ENCODE measurements at places on chromosomes 16 and 17.

- no peak for DNase-seq
These were observed 3.6 kb downstream of the CHD9 start for GRCh38 chr16:53058441-53058840.

- DNase-seq: no peak
These were observed 10.8 kb downstream of the C16orf90 start for GRCh38 chr16:3484318-3485096.

DNA sequence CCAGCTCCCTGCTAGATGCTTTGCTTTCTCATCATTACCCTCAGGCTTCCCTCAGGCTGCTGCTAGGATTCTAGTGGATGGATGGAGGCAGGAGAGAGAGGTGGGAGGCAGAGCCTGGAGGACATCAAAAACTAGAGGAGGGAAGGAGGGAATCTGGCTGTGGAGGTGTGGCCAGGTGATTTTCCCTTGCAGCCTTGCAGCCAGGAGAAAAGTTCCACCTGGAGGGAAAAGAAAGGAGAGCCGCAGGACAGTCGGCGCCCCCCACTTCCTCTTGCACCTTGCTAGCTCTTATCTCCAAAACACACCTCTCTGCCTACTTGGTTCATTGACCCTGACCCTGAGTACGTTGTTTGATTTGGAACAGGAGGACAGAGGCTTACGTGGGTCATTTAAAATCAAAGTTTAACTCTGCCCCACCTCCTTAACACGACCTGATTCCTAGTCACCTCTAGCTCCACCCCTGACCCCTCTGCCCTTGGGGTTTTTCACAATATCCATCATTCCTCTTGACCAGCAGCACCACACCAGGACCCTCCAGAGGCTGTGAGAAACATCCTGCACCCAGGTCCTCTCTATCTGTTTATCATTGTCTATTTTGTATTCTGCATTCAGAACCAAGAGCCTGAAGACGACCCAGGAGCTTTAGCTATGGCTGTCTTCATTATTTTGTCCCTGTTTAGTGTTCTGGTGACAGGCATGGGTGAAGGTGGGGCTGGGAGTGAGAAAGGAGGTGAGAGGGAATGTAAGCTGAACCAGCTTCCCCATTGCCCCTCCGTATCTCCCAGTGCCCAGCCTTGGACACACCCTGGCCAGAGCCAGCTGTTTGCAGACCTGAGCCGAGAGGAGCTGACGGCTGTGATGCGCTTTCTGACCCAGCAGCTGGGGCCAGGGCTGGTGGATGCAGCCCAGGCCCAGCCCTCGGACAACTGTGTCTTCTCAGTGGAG lies 15.9 kb downstream of the AOC3 start:
- no peak for DNase-seq

- no peak for DNase-seq
These were observed 45.8 kb upstream of the ATF7IP2 start for GRCh38 chr16:10339777-10340732.

DNA sequence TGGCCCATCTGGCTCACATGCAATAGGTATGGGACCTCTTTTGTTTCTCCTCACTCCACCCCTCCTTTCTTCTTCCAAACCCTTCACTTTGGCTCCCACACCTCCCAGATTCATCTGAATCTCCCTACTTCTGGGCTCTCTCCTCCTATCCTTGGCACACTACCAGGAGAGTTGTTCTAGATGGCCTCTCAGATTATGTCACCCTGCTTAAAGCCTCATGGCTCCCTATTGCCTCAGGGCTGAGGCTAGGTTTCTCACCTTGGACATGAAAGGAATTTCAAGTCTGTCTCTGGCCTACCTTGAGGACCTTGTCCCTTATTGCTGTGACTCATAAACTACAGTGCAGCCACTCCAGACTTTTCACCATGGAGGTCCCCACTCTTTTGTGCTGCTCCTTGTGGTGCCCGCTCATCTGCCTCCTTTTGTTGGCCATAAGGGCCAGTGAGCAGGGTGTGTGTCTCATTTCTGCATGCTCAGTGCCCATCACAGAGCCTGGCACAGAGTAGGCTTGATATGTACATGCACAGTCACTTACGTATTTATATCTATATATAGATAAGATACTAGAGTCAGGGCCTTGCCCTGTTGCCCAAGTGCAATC lies 1.0 kb upstream of the MFAP4 start:
- no peak for DNase-seq

DNA sequence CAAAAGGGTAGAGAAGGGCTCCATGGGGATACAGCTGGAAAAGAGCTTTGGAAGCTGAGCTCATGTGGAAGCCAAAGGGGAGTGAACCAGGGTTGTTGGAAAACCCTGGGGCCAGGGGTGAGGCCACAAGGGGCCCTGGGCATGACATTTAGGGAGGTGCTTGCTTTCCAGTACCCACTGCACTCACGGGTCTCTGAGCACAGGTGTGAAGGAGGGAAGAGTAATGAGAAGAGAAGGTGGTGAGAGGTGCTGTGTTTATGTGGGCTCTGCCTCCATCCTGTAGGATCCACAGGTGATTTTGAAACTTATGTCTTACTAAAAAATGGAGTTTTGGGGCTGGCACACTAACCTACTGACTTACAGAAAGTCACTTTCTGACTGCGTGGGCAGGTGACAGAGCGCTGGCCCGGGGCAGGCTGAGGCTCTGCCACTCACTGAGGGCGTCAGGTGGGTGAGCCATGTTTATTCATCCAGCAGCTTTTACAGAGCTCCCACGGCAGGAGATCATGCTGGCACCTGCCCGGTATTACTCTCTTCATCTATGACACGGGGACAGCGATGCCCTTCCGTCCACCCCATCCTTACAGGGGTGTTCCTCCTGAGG lies 18.9 kb downstream of the KSR1 start:
- DNase-seq: no peak

- no peak for DNase-seq
These were observed 28.7 kb downstream of the MRM1 start for GRCh38 chr17:36629970-36630502.

- DNase-seq: no peak
These were observed 44.9 kb upstream of the POLR3E start for GRCh38 chr16:22252317-22252716.

GRCh38 chr17:3695129-3695722 lies 729 bp downstream of the P2RX5 start:
- DNase-seq: no peak

DNA sequence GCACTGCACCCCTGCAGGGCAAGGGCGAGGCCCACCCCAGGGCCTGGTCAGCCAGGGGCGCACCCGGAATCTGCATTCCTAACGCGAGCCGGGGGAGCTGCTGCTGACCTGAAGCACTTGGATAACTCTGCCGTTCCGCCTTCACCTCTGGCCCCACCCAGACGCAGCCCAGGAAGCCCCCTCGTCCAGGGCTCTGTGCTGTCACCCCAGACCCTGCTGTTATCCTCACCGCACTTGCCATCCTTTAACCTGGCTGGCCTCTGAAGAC lies 13.3 kb upstream of the PABPN1L start:
- no peak for DNase-seq

DNA sequence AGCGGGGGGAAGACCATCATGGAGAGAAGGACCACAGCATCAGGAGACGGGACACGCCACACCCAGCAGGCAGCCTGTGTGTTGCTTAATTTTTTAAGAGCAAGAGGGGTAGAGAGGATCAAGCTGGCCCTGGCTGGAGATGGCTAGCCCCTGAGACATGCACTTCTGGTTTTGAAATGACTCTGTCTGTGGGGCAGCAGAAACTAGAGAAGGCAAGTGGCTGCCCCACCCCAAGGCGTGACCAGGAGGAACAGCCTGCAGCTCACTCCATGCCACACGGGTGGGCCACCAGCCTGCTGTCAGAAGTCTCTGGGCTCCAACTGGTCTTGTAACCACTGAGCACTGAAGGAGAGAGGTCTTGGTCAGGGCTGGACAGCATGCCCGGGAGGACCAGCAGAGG lies 75.5 kb downstream of the SOCS1 start:
- no peak for DNase-seq

DNA sequence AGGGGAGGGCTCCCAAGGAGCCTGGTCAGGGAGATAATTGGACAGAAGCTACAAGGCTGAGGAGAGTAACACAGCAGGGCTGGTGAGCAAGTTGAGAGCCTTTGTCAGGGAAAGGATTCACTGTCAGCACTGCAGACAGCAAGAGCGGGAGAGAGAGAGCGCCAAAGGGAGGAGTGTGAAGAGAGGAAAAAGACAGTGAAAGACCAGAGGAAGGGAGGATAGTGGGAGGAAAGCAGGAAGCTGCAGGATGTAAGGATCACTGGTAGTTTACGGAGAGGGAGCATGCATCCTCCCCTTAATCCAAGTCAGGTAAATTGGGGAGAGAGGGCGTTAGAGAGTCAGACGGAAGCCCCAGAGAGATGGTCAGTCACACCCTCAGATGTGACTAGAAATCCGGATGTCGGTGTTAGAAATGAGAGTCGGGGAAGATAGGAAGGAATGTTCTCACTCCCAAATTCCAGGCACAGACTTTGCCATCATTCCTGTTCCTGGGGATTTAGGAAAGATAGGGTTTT lies 13.8 kb upstream of the SPOP start:
- DNase-seq: no peak

DNA sequence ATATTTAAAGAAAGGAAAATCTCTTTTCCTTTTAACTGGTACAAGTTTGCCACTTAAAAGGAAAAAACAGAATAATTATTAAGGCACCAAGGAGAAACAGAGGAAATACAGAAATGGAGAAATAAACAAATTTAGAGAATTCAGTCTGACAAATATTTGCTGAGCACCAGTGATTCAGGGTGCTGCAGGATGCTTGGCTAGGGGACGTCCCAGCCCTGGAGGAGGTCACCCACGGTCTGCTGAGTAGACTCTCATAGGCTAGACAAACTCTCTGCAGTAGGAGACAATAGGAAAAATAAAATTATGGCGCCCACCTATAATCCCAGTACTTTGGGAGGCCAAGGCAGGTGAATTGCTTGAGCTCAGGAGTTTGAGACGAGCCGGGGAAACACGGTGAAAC lies 15.9 kb downstream of the C1QTNF1 start:
- no peak for DNase-seq

DNA sequence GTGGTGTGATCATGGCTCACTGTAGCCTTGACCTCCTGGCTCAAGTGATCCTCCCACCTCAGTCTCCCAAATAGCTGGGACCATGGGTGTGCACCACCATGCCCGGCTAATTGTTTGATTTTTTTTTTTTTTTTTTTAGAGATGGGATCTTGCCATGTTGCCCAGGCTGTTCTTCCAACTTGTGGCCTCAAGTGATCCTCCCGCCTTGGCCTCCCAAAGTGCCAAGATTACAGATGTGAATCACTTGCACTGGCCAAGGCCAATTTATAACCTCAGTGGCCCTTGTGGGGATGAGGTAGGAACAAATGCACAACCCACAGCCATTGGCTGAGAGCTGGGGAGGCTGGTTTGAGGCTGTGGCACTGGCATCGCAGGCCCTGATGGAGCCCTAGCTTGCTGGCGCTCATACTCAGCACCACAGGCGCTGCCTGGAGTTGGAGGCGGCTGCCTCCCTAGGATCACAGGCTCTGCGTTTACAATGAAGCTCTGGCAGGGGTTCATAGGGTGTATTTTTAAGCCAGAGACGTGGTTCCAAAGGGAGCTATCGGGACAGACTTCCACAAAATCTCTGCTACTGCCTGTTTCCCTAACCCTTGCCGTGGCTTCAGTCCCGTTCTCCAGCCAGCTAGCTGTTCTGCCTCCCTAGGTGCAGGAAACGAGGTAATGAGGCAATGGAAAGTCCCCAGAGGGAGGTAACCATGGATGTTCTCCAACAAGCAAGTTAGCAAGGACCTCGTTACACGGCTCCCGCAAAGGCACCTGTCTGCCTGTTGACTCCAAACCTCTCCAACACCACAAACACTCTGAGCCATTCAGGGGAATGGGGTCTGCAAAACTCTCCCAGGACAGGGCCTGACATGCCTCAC lies 2.9 kb downstream of the ABCA3 start:
- no peak for DNase-seq

DNA sequence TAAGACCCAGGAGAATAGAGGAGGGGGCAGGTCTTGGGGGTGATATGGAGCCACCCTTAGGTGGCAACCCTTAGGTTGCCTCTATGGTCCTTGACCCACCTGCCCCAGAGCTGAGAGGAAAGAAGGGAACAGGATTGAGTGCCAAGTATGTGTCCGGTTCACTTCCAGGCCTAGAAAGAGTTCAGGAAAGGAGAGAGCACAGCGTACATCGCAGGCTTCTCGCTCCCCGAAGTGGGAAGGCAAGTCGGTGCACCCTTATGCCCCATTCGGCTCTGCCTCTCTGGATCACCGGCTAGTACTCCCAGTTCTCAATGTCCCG lies 631 bp downstream of the SP6 start:
- DNase-seq: no peak

DNA sequence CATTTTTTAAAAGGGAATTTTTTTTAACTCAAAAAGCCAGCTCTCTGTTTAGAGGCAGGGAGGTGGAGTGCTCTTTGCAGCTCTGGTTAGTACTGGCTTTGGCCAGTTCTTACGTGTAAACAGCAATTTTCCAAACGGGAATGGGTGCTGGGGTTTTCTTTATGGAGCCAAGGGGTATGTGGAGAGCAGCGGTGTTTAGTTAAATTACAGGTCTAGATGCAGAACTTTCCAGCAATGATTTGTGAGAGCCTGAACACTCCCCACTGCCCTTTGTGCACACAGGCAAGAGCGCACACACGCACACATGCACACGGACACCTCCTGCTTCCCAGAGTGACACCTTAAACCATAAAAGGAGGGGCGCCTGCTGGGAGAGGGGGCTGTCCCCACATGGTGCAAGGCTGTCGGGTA lies 140.2 kb downstream of the MSI2 start:
- DNase-seq: no peak

- peak; percentile 42 for DNase-seq
These were observed 2.2 kb upstream of the PLEKHH3 start for GRCh38 chr17:42678951-42679491.

DNA sequence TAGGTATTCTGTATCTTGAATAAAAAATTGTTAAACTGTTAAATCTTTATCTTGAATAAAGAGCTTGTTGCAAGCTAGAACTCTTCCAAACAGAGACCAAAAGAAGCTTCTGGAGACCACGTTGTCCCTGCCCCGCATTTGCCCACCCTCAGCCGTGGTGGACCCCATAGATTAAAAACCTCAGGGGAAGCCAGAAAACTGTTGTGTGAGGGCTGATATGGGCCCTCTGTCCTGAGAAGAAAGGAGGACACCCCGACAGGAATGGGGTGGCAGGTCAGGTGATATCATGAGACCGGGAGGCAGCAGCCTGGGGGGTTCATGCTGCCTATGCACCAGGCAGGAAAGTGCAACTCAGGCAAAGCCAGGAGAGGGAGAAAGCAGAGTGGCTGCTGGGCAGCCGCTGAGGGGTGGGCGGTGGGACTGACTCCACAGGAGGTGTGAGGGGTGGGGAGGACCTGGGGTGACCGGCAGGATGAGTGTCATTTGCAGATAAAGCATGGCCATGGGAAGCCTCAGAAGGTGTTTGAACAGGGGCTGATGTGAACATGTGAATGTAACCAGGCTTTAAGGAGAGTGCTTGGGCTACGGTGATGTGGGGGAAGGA lies 147.8 kb downstream of the IRF8 start:
- DNase-seq: no peak

DNA sequence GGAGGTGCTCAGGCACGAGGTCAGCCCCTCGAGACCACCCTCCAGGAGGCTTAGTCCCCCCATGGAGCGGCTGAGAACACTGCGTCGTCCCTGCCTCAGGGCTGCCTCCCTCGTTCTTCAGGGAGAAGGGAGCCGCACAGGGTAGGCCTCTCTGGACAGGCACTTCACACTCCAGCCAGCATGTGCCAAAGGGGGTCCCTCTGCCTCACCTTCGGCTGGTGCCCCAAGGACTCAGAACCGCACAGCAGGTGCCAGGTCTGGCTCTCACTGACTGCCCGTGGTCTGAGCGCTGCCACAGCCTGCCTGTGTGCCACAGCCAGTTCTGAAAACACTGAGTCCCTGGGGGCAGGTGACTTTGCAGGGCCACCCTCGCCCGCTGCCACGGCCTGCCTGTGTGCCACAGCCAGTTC lies 7.1 kb downstream of the P2RX5 start:
- DNase-seq: no peak
